ENCODE measurements at places on chromosomes 3 and 15.

GRCh38 chr3:18630295-18630694 is 205.2 kb upstream of the SATB1 start:
- DNase-seq: no peak

- no peak for DNase-seq
These were observed 93.0 kb downstream of the HHLA2 start for GRCh38 chr3:108389372-108389771.

DNA sequence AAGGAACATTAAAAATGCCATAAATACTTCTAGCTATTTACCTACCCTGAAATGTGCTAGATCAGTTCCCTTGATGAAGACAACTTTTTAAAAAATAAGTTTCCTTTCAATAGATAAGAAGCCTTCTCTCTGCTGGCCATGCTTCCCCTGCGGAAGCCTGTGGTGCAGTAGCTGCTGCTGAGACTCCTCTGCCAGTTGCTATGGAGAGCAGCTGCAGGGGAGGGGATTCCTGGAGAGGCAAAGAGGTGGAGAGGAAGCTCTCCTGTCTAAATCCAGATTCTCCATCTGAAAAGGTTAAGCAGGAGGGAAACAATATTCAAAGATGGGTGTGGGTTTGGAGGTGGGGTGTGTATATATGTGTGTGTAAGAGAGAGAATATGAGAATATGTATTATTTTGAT is 69.8 kb upstream of the BFSP2 start:
- no peak for DNase-seq

- no peak for DNase-seq
These were observed 123.6 kb upstream of the VEPH1 start for GRCh38 chr3:157626817-157627216.

GRCh38 chr3:115595611-115596275 is 27.6 kb upstream of the GAP43 start:
- DNase-seq: no peak

DNA sequence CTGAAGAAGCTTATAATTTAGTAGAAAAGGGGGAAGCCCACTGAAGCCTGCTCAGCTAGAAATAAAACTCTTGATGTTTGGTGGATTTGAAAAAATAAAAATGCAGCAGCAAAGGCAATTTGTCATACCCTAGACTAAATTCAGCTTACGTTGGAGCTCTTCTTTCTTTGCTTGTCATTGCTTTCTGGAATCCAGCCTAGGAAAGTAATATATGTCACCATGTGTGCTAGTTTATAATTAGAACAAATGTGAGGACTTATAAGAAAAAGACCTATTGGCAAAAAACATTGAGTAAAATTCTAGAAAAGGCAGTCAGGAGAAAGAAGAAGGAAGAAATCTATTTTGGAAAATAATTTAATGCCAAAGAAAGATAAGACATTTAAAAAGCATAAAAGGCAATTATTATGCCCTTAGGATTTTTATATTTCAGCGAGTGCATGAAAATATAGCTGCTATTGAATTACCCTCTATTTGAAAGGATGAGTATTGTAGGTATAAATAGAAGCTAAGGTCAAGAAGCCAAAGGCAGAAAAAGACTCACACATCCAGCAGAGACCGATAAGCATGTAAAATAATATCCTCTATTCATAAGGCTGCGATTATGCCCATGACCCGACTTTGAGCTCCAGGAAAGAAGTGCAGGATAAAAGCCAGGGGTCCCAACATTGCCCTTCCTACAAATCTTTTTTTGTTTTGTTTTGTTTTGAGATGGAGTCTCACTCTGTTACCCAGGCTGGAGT is 10.6 kb upstream of the BTBD1 start:
- DNase-seq: no peak

DNA sequence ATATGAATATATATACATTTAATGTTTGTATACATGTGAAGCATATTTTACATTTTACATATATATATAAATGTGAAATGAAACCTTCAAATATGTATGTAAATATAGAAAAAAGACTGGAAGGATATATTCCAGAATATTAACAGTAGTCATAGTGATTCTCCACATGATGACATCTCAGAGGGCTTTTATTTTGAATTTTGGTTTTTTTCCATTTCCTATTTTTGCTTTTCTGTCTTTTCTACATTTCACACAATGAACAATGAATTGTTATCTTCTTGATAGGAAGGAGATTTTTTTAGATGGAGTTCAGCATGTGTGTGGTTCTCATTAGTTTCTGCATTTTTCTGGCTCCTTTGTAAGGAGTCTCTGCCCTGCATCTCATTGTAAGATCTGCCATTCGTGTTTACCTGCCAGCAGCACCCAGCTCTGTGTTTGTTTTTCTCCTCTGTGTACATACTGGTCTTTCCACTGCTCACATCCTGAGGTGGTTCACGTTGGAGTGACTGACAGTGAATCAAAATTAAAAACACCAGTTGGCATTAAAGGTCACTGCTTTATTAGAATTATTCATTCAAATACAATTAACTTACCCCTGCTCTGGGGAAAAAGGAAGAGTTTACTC is 425.3 kb upstream of the MDFIC2 start:
- no peak for DNase-seq

DNA sequence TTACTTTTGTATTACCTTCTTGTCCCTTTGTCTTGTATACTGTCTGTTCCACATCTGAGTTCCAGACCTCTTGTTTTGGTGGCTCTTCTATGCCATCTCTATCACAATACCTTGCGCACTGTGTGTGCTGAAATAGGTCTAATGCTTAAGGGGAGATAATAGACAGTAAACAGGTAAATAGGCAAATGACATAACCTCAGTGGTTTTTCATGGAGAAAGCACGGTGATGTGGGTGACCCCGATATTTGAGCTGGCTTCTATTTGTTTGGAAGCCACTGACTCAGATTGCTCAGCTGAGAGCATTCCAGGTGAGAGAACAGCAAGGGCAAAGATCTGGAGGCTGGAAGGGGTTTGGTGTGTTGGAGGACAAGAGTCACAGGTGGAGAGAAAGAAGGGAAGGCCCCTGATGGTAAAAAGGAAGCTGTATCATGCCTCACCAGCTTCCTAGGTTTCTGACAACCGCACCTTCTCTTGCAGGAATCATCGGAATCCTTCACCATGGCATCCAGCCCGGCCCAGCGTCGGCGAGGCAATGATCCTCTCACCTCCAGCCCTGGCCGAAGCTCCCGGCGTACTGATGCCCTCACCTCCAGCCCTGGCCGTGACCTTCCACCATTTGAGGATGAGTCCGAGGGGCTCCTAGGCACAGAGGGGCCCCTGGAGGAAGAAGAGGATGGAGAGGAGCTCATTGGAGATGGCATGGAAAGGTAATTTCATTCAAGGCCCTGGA is 795 bp downstream of the MCM2 start:
- no peak for DNase-seq

DNA sequence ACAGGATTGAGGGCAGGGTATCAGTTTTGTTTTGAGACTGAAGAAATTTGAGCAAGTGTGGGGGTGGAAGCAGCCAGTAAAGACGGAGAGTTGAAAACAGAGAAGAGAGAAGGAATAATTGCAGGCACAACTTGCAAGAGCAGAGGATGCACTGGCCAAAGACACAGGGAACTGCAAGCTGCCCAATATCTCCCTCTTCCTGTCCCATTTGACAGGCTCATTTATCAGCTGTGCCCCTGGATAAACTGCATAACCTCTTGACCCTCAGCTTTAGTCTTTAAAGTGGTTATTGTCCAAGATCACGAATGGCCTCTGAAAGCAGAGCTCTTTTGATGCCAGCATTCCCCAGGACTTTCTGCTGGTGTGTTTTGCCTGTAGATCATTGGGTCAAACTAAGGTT is 5.0 kb upstream of the RAMAC start:
- DNase-seq: no peak

- peak; percentile 46 for DNase-seq
These were observed 57.5 kb upstream of the HACD2 start for GRCh38 chr3:123642182-123642956.

GRCh38 chr3:4690277-4690676 is 197.1 kb downstream of the ITPR1 start:
- DNase-seq: no peak

DNA sequence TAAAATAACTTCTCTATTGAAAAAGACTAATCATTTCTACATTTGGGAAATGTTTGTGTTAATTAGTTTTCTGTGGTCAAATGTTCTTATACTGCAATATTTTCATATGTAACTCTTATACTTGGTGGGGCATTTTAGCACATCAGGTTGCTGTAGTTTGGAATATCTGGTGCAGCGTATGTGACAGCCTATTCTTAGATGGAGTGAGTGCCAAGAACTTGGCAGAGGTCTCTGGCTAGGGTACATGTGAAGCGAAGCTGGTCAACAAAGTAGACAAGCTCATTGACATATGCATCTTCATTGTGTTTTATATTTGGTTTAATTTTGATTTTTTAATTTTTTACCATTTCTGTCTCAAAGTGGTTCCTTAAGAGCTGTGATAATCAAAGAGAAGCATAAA is 53.2 kb downstream of the CHAC1 start:
- DNase-seq: no peak
